IMR-90 (cell line): ENCODE measurements at places on chromosomes 3 and 15.

- DNase-seq: peak; percentile 35
These were observed 45.3 kb downstream of the OSTN start for GRCh38 chr3:191244242-191244867.

- DNase-seq: no peak
These were observed 327.5 kb downstream of the UACA start for GRCh38 chr15:70435872-70436271.

- DNase-seq: no peak
These were observed 283.9 kb upstream of the LYSMD4 start for GRCh38 chr15:100017140-100017539.

DNA sequence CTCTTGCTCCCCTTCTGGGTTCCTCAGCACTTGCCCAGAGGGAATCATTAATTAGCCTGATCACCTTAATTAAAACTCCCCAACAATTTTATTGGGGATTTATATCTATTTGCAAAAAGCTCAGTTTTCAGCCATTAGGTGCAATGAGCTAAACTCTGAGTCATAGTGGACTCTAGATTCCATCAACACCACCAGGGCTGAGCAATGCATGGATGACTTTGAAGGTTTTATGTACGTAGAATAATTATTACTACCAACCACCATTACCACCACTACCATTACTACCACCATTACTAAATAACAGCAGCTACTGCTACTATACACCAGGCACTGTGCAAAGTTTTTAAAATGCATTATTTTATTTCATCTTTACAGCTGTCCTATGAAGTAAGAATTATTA lies 81.2 kb downstream of the ZNF621 start:
- no peak for DNase-seq

- DNase-seq: peak; percentile 1
These were observed 137.0 kb upstream of the C2CD4B start for GRCh38 chr15:62301993-62302675.

GRCh38 chr3:127870156-127870555 lies 44.9 kb upstream of the KBTBD12 start:
- DNase-seq: no peak

DNA sequence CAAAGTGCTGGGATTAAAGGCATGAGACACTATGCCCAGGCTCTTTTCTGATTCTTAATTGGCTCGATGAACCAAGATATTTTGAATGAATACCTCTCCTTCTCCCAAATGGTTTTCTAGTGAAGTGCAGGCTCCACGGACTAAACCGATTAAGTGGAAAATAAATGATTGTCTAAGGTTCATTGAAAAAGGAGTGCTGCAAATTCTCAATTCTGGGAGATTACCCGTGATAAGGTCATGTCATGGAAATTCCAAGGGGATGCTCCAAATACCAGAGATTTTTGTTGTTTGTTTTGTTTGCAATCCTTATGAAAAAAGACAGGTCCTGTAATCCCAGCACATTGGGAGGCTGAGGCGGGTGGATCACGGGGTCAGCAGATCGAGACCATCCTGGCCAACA lies 406.9 kb upstream of the TBL1XR1 start:
- DNase-seq: no peak

DNA sequence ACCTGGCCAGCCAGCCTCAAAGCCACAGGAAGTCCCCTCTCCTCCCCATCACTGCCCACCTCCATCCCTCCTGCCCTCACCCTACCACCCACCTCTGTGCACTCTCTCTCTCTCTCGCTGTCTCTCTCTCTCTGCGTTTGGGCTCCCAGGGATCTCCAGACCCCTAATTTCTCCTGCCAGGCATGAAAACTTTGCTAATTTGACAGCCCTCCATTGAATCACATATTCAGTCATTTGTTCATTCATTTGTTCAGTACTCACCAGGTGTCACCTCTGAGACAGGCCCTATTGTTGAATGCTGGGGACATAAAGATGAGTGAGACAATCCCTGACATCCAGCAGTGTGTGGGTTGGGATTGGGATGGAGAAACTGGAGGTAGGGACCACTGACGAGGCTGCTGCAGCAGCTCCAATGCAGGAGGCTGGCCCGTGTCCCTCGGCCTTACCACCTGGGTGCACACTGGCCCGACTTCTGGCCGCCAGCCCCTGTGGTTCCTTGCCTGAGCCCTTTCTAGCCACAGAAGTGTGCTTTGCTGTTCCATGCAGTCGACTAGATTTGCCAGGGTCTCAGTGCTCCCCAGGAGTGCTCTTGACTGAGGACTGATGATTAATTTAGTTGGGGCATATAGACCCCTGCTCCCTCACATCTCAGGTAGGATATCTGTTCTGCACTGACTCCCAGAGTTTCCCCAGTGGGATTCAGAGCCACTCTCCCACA lies 38.6 kb upstream of the TSEN2 start:
- no peak for DNase-seq

DNA sequence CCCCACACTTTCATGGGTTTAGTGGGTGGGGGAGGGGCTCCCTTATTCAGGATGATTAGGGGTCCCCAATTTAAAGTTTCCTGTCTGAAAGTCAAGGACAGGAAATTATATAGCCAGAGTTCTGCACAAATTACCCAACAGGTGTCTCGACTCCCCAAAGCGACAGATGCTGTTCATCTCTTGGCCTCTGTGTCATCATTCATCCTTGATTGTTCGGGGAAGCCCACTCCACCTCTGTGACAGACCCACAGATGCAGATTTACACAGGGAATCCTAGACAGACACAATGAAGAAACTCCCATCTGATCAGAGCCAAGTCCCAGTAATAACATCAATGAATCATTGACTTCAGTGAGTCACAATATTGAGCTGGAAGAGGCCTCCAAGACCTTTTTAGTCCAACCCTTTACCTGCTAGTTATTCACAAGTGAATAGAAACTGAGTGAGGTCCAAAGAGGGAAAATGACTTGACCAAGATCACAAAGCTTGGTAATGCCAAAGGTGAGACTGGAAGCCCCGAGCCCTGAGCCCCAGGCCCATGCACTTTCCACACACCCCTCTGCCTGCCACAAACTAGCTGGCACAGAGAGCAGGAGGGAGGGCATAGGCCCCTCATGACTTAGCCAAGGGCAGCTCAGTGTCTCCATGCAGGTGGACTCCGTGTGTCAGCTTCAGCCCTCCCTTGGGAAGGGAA lies 7.9 kb upstream of the SRP14 start:
- DNase-seq: peak; percentile 84

GRCh38 chr15:69499521-69500211 lies 47.0 kb downstream of the RPLP1 start:
- no peak for DNase-seq

DNA sequence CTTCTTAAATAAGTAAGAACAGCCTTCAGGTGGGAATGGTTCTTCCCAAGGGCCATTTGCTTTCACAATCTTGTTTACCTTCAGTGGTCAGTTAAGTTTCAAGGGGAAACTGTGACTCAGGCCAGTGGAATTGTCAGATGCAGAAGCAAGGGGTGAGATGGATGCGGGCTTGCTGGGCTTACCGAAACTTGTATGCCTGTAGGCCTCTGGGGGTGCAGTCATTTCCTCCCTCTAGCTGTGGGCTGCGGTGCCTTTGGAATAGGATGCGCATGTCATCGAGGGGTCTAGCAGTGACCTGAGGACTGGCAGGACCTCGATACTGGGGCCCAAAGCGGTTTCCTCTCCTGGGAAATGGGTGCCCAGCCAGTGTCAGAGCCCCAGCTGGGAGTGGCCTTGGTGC lies 121.6 kb downstream of the EEFSEC start:
- peak; percentile 96 for DNase-seq

- DNase-seq: no peak
These were observed 70.3 kb downstream of the RORA start for GRCh38 chr15:61158504-61159407.

- DNase-seq: no peak
These were observed 15.9 kb upstream of the TUBGCP5 start for GRCh38 chr15:23055316-23055715.

DNA sequence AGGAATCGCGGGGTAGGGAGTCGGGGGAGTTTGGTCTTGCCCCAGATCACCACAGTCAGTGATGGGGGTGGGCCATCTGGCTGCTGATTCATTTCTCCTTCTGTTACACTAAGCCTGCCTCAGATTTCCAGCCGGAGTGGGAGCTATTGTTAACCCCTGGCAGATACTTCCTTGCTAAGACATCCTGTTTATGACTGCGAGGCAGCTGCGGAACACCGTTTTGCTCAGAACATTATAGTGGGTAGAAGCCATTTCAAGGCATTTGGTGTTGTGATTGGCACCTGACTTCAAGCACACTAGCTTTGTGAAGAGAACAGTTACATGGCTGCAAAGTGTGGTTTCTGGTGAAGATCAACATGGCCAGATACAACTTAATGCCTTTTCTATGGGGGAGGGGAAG lies 73.8 kb downstream of the FLNB start:
- DNase-seq: peak; percentile 91

DNA sequence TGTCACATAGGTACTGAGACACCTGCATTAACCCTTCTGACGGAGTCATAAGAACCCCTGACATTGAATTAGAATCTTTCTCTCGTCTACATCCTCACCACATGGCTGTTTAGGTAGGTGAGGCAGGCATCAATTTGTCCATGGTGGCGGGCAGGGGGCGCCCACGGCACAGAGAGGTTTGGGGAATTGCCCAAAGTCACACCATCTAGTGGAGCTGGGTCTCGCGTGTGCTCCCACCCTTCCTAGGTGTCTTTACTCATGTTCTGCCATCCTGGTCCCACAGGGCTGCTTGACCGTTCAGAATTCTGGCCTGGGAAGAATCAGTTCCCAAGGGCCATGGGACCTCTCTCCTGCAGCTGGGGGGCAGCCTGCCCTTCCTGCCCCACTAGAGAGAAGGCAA lies 14.7 kb upstream of the DLL4 start:
- no peak for DNase-seq

DNA sequence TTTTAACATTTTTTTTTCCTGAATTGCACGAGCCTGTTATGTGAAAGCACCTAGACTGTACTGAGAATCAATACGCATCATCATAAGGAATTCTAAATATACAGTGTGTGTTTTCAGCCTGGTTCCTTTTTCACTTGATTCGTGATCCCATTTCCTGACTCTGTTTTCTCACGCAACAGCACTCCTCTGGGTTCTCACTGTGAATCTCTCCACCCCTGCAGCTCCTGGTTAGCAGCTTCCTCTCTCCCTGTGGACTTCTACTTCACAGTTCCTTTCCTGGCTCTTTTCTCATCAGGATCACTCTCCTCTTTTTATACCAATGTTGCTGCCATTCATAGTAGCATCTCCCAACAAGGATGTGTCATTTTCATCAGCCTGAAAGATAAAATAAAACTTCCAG lies 297.2 kb downstream of the CADM2 start:
- DNase-seq: peak; percentile 40

- DNase-seq: no peak
These were observed 22.3 kb downstream of the FANCD2OS start for GRCh38 chr3:10085738-10086137.

GRCh38 chr3:25281732-25282126 lies 146.3 kb upstream of the RARB start:
- no peak for DNase-seq

GRCh38 chr3:146026547-146026946 lies 134.4 kb downstream of the PLOD2 start:
- no peak for DNase-seq

GRCh38 chr3:71649757-71650156 lies 66.2 kb upstream of the FOXP1 start:
- DNase-seq: no peak

GRCh38 chr3:177596816-177597271 lies 399.6 kb upstream of the TBL1XR1 start:
- no peak for DNase-seq

GRCh38 chr3:141465221-141465620 lies 21.6 kb upstream of the RASA2 start:
- DNase-seq: peak; percentile 51

- no peak for DNase-seq
These were observed 47.9 kb upstream of the CADPS start for GRCh38 chr3:62923066-62923465.

DNA sequence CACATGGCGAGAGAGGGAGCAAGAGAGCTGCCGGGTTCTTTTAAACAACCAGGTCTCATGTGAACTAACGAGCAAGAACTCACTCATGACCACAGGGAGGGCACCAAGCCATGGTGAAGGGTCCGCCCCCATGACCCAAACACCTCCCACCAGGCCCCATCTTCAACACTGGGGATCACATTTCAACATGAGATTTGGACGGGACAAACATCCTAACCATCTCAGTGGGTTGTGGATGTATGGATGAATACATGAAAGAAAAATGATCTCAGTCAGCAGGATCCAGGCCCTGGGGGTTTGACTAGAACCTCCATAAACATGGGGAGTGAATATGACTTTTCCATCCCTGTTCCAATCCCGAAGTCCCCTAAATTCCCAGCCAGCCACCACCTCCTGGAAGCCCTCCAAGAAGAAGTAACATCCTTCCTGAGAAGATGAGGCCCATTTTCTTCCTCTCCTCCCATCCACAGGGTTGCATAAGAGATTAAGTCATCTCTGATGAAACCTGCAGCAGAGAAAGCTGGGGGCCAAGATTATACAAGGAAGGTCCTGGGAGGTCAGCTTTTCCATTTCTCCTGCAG lies 9.5 kb downstream of the CAV3 start:
- peak; percentile 74 for DNase-seq

- no peak for DNase-seq
These were observed 202.0 kb downstream of the UBE3A start for GRCh38 chr15:25236861-25237155.

GRCh38 chr3:10238345-10239183 lies 9.7 kb upstream of the TATDN2 start:
- no peak for DNase-seq

DNA sequence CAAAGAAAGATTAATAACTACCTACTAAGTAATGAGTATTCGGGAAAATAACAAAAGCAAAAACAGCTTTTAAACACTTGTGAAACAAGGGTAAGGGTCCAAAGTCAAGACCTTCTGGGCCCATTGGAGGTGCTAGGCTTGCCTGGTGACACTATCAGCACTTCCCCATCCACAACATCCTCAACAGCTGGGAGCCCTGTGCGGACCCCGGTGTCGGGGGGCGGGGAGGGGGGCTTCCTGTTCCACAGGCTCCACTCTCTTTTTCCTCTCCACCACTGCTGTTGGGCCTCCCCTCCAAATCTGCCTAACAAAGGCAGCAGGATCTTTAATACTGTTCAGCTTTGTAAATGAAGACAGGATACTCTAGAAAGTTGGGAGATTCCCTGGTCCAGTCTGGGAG lies 21.6 kb downstream of the NGRN start:
- no peak for DNase-seq

GRCh38 chr3:85726241-85726640 lies 767.5 kb downstream of the CADM2 start:
- peak; percentile 19 for DNase-seq

- DNase-seq: no peak
These were observed 56.3 kb downstream of the APBA2 start for GRCh38 chr15:28942046-28942445.

GRCh38 chr15:63870043-63870394 lies 36.3 kb upstream of the HERC1 start:
- DNase-seq: no peak

- DNase-seq: peak; percentile 11
These were observed 51.1 kb downstream of the SERP1 start for GRCh38 chr3:150495149-150495548.

DNA sequence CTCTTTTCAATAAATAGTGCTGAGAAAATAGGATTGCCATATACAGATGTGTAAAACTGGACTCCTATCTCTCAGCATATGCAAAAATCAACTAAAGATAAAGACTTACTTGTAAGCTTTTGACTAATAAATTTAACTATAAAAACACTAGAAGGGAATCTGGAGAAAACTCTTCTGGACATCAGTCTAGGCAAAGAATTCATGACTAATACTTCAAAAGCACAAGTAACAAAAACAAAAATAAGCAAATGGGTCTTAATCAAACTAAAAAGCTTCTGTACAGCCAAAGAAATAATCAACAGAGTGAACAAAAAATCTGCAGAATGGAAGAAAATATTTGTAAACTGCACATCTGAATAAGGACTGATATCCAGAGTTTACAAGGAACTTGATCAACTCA lies 1122.2 kb downstream of the TBL1XR1 start:
- DNase-seq: peak; percentile 30
